ENCODE measurements at places on chromosomes 2 and 18. TPM values are rescaled to one million over a fixed set of nuclear protein-coding genes. Genes with fewer than 3 reads are reported as not detected.

- no peak overlapping the region for H3K4me3 ChIP-seq
- no peaks in the 10 kb centered on the region for H3K4me1 ChIP-seq
- no peaks in the 10 kb centered on the region for H3K36me3 ChIP-seq
- H3K27me3 ChIP-seq = no peaks in the 10 kb centered on the region
Observed at GRCh38 chr2:157233506-157233905, 24.0 kb upstream of the GALNT5 start.

DNA sequence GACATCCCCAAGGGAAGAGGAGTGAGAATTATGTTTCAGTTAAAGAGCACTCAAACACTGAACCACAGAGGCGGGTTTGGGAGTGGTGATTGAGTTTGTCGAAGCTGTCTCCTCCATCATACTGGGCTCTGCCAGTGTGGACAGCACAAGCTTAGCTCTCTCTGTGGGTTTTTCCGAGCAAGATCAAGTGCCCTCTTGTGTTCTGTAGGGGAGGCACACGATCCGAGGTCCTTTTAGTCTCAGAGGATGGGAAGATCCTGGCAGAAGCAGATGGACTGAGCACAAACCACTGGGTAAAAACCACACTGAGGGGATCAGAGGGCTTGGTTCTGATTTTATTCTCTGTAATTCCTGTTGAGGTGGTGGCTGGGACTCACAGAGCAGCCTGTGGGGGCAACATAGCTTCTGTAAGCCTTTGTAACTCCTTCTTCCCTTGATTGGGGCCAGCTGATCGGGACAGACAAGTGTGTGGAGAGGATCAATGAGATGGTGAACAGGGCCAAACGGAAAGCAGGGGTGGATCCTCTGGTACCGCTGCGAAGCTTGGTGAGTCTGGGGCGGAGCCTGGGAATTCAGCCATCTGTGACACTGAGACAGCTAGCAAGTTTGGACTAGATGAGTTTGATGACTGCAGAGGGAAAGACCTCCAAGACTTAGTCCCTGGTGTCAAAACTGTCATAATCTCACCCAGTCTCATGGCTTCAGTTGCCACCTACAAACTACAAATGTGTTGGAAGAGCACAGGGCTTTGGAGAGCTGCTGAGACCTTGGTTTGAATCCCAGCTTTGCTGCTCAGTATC, 2.0 kb downstream of the NAGK start:
- no peak overlapping the region for H3K27ac ChIP-seq
- peak overlapping the region; percentile 1 for H3K4me3 ChIP-seq
- ATAC-seq = no peak
- no peaks in the 10 kb centered on the region for H3K27me3 ChIP-seq

DNA sequence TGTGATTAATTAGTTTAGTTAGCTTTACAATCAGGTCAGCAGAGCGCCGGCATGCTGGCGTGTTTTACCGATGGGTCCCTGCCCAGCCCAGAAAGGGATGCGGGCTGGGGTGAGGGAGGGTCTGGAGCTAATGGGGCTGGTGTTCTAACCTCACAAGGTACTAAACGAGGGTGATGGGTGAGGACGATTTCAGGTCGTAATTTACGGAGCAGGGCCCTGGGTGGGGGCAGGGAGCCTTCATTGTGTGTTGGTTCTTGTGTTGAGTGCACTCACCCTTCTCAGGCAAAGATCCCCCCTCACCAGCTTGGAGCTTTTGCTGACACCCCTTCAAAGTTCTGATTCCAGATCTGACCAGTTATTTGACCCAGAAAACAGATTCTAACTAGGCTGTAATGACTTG, 39.5 kb downstream of the PTGR3 start:
- H3K27ac ChIP-seq = no peak overlapping the region
- H3K27me3 ChIP-seq = no peaks in the 10 kb centered on the region
- no peaks in the 10 kb centered on the region for H3K4me1 ChIP-seq
- no peaks in the 10 kb centered on the region for H3K36me3 ChIP-seq
- ATAC-seq = no peak

DNA sequence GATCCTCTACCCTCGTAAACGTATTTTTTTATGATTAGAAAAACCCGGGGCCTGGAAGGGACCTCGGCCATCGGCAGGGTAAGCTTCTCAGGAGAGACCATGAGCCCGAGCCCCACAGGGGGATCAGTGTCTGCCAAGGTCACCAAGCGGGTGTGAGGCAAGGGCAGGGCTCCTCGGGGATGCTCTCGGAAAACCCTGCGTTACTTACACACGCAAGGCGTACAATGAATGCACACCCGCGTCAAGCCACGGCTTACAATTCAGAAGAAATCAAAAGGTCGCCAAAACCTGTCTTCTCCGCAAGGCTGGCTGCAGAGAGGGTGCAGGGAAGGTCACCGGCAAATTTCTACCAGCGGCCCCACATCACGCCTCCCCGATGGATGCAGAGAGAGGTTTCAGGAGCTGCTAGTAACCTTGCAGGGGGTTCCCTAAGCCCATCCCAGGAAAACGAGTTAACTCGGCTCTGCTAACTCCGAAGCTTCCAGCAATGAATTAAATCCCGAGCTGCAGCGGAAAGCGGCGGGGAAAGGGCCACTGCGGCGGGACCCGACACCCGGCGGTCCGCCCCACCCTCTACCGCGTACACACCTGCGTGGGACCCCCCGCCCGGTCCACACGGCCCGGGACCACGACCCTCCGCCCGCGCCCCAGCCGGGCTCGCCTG, 638 bp downstream of the ST3GAL5 start:
- H3K4me3 ChIP-seq = peak overlapping the region; percentile 94
- H3K4me1 ChIP-seq = no peaks in the 10 kb centered on the region
- H3K36me3 ChIP-seq = no peaks in the 10 kb centered on the region
- H3K27ac ChIP-seq = peak overlapping the region; percentile 89

GRCh38 chr18:54825601-54826344, 2.5 kb upstream of the RAB27B start:
- no peak overlapping the region for H3K4me3 ChIP-seq
- no peak for ATAC-seq
- H3K27ac ChIP-seq = no peak overlapping the region
- H3K36me3 ChIP-seq = no peaks in the 10 kb centered on the region
- H3K4me1 ChIP-seq = peaks cover 3% of the 10 kb centered on the region
- no peaks in the 10 kb centered on the region for H3K27me3 ChIP-seq

- no peak overlapping the region for H3K4me3 ChIP-seq
- H3K27ac ChIP-seq = no peak overlapping the region
- no peaks in the 10 kb centered on the region for H3K27me3 ChIP-seq
- ATAC-seq = no peak
- no peaks in the 10 kb centered on the region for H3K4me1 ChIP-seq
Observed at GRCh38 chr2:19541884-19542283, 183.5 kb upstream of the OSR1 start.

DNA sequence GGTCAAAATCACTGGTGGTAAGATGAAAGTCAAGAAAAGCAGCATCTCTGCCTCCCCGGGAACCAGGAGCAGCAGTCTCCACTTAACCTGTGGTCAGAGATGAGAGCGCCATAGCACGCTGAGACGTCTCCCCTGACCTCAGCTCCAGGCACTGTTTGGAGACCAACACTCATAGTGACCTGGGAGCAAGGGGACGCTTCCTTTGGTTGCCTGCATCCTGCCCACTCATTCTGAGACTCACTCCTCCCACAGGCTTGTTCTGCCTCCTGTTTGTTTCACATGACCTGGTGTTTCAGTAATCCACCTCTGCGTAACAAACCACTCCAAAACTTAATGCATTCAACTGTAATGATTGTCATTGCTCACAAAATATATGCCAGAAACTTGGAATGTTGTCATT, 139.3 kb downstream of the ACOXL start:
- no peaks in the 10 kb centered on the region for H3K4me1 ChIP-seq
- ATAC-seq = no peak
- H3K4me3 ChIP-seq = no peak overlapping the region
- no peak overlapping the region for H3K27ac ChIP-seq
- H3K36me3 ChIP-seq = no peaks in the 10 kb centered on the region

GRCh38 chr18:57836557-57836956, 33.4 kb upstream of the ATP8B1 start:
- no peaks in the 10 kb centered on the region for H3K4me1 ChIP-seq
- H3K27ac ChIP-seq = no peak overlapping the region
- ATAC-seq = no peak
- no peaks in the 10 kb centered on the region for H3K36me3 ChIP-seq

GRCh38 chr2:156343096-156343939, 10.8 kb upstream of the NR4A2 start:
- no peaks in the 10 kb centered on the region for H3K27me3 ChIP-seq
- peaks cover 40% of the 10 kb centered on the region for H3K4me1 ChIP-seq
- H3K4me3 ChIP-seq = peak overlapping the region; percentile 68
- H3K36me3 ChIP-seq = no peaks in the 10 kb centered on the region
- peak overlapping the region; percentile 95 for H3K27ac ChIP-seq

GRCh38 chr2:168114040-168114439, 133.4 kb downstream of the STK39 start:
- no peak overlapping the region for H3K27ac ChIP-seq
- H3K4me1 ChIP-seq = peaks cover 18% of the 10 kb centered on the region
- peaks cover 34% of the 10 kb centered on the region for H3K36me3 ChIP-seq
- no peak for ATAC-seq

HOXD4 gene
- total RNA-seq = 0.69 TPM

ICOS gene
- not detected for total RNA-seq

KCNS3 gene
- 38.1 TPM for total RNA-seq

SERPINB11 gene
- not detected for total RNA-seq

CGREF1 gene
- not detected for total RNA-seq

AMER3 gene
- total RNA-seq = not detected

TUBB8B gene
- total RNA-seq = not detected

All from gastroesophageal sphincter (tissue), 4 donors.